Iris pigment epithelial cell (primary cell): ENCODE measurements at places on chromosomes 2 and 18.

DNA sequence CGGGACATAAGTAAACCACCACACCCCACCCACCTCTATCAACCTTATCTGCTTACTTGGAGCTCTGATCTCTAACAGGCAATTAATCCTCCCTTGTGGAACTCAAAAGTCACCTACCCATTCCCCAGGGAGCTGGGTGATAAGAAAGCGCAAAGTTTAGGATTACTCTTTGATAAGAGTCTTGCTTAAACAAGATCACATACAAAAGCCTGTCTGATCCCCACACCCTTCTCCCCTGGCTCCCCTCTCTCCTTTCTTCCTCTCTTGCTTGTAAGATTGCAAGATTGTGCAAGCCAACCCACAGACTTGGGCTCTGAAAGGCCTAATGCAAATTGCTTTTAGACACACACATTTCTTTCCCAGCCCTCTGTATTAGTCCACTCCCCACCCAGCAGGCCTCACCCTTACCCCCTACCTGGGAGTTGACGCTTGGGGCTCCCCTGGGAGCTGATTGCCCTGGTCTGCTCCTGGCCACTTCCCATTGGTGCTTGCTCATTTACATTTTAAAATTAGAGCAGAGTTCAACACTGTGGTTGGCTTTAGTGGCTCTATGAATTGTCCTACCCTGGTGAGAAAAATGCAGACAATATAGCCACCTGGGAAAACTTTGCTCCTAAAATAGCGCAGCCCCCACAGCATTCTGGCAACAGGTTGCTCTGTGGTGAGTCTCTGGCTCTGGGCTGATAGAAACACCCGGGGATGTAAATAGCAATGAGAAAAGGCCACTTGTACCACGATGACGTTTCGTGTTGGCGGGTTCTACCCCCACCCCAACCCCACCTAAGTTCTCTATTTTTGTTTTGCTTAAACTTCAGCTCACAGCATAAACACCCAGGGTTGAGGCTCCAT is 92.8 kb upstream of the MSH2 start:
- DNase-seq, result peak; percentile 71

GRCh38 chr2:26609205-26609631 is 31.9 kb downstream of the CIB4 start:
- no peak for DNase-seq

DNA sequence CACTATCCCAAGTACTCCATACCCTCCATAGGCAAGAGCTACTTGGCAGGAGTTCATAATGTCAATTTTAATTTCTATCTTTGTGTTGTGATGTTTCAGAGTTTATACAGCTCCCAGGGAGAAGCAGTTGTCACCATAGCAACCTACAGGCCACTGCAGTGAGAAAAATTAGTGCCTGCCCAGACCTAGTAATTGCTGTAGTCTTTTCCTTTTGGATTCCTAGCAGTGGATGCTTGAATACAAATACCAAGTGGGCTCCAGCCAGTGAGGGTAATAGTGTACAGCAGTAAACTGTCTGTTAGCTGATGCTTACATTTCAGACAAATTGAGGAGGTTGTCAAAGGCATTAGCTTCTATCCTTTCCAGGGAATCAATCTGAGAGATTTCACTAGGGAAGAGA is 26.7 kb downstream of the LHCGR start:
- DNase-seq, result no peak

- DNase-seq, result no peak
Observed at GRCh38 chr2:64447317-64448040, 6.5 kb upstream of the LGALSL start.

DNA sequence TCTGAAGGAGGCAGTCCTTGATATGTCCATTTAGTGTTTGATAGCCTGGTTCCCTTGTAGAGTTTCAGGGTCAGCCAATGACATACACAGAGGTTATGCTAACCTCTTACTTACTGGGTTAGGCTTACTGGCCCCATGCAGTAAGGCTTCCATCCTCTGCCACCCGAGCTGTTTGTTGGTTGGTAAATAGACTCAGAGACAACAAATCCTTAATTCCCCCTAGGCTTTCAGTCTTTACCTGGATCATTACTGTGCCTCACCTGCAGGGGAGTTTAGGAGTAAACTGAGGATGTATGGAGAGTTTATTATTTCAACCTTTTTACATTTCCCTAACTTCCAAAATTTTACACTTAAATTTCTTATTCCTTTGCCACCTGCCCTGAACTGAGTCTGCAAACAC is 452.7 kb upstream of the HNMT start:
- DNase-seq, result no peak
